ENCODE measurements at places on chromosomes 4 and X. TPM values are rescaled to one million over a fixed set of nuclear protein-coding genes. Genes with fewer than 3 reads are reported as not detected.

MAGEB10 gene
- total RNA-seq: not detected

RHOH gene
- 11.7 TPM for total RNA-seq

- DNase-seq: peak; percentile 51
Observed at GRCh38 chr4:53852343-53852742, 212.1 kb downstream of the CHIC2 start.

DNA sequence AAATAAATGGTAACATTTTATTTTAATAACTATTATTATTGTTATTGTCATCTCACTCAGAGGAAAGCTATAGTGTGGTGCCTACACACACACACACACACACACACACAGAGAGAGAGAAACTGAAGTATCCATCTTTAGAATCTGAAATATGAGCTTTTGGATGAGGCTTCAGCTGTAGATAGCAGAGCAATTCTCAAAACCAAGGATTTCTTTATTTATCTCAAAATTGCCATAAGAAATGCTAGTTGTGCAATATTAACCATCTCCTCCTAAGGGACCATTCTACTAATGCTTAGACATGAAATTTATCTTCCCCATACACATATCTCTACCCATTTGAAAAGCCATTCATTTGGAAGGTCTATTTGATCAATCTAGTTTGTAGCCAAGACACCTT, 50.1 kb upstream of the SGMS2 start:
- no peak for DNase-seq

DNA sequence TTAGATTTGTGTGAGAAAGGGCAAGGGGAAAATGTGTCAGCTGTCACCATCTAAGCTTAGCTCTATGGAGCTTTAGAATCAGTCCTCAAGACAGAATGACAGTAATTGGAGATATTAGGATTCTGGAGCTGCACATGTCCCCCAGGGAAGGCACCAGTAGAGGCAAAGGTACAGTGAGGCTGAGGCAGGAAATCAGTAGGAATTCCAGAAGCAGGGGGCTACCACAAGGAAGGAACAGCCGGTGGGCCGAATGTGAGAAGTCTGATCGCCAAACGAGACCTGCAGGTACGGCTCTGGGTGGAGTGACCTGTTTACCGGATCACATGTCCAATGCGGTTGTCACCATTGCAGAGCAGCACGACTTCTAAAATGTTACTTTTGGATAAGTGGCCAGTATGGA, 52.6 kb downstream of the RNF150 start:
- DNase-seq: no peak

All from endodermal cell (in vitro differentiated cells).